T-helper 17 cell (primary cell): ENCODE measurements at places on chromosomes 2 and 18.

- no peak for DNase-seq
These were observed 536 bp downstream of the ELP2 start for GRCh38 chr18:36130039-36130831.

- DNase-seq = peak; percentile 4
These were observed 16.4 kb upstream of the HNMT start for GRCh38 chr2:137947728-137948336.

DNA sequence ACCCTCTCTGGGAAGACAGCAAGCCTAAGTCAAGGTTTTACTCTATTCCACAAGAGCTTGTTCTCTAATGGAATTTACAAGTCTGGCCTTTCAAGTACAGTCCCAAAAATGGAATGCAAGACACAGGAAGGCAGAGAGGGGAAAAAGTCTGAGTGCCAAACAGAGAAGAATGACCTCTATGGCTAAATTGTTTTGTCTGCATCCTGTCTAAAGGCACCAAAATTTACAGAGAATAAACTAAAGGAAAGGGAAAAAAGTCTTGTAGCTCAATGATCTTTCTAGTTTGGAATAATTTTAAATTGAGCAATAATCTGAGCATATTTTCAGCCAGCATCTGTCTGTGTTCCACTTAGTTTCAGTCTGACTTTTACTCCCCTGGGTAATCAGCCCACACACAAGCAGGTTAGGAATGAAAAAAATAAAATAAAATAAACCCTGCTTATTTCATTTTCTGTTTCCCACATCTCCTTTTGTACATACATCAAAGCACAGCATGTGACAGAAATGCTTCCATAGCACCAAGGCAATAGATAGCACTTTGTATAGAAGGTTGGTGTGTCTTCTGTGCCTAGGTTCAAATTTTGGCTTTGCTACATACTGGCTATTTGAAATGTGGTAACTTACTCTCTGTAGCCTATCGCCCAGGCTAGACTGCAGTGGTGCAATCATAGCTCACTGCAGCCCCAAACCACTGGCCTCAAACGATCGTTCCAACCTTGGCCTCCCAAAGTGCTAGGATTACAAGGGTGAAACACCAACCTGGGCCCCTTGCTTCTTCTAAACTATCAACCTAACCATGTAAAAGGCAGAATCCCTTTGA, 105.1 kb downstream of the SLC8A1 start:
- no peak for DNase-seq

GRCh38 chr2:45984896-45985473, 312.2 kb upstream of the EPAS1 start:
- no peak for DNase-seq

GRCh38 chr2:38526195-38526594, 76.5 kb downstream of the HNRNPLL start:
- no peak for DNase-seq

- no peak for DNase-seq
These were observed 15.8 kb downstream of the C18orf63 start for GRCh38 chr18:74331404-74331803.

- no peak for DNase-seq
These were observed 805 bp upstream of the TNFRSF11A start for GRCh38 chr18:62324181-62324828.

GRCh38 chr2:171668183-171668582, 19.1 kb upstream of the DYNC1I2 start:
- no peak for DNase-seq

DNA sequence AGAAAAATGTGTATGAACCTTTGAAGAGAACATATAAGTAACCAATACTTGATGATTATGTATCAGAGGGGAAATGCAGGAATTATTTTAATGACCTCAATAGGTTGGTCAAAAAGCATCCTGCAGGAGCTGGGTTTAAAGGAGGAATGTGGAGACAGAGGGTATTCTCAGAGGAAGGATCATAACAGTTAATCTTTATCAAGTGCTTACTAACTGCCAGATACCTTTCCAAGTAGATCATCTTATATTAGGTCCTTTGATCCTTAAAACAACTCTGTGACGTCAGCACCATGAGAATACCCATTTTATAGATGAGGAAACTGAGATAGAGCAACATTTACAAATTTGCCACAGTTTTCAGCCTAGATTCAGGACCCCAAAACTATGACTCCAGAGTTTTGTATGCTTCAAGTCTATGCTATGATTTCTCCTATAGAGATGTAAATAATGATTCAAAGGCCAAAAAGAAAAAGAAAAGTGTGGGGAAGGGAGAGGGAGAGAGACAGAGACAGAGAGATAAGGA, 3.0 kb downstream of the RFTN2 start:
- DNase-seq = no peak

DNA sequence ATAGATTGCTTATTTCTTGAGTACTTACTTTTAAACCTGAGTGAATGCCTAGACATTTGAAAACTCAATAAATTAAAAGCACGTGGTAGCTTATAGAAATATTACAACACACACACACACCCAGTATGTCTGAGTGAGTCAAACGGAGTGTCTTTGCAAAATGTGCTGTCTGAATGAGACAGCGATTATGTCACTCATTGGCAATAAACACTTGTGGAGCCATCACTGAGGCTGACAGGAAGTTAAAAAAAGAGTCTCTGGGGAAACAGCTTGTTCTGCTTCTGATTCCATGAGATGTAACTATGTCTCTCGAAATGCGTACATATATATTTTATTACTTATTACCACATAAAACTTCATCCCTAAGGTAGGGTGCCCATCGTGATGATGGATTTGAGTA, 22.3 kb upstream of the VPS4B start:
- no peak for DNase-seq

- no peak for DNase-seq
These were observed 31.6 kb downstream of the EPB41L3 start for GRCh38 chr18:5512176-5512575.

GRCh38 chr2:203648273-203648672, 58.2 kb upstream of the CD28 start:
- DNase-seq = no peak

DNA sequence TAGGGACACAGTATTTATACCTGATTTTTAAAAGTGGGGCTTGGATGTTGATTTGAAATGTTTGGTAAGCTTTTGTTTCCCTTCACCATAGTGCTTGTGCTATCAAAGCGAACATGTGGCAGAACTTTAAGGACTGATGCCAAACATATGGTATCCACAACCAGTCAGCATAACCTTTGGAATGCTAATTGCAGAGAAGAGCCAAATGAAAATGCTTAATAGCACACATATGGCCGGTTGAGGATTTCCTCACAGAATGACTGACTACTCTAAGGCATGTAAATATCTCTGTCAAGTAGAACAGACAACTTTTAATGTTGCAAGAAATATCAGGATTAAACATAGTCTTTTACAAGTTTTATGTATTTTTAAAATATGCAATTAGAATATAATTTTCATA, 120.9 kb upstream of the COL3A1 start:
- DNase-seq = no peak

DNA sequence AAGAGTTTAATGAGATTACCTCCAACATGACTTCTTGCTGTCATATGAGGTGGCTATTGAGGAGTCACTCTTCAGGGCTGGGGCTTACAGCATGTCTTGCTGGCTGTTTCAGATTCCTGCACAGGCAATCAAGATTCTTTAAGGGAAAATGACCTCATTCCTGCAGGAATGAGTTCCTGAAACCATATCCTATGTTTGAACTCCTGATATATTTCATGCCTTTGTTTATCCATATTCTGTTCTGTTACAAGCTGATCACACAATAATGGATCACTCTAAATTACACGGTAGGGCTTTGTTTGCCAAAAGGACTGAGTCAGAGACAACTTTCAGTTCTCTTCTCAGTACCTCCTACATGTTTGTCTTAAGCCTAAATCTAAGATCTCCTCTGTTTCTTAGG, 879.8 kb upstream of the PIK3C3 start:
- DNase-seq = no peak

DNA sequence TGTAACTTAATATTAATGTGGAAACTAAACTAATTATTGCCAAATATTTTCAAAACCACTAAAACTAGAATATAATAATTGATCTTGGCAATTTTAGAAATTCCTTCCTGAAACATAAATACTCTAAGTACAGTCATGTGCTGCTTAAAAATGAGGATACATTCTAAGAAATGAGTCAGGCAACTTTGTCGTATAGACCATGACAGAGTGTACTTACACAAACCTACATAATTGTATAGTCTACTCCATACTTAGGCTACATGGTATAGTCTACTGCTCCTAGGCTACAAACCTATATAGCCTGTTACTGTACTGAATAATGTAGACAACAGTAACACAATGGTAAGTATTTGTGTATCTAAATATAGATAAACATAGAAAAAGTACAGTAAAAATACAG, 27.6 kb downstream of the FEZ2 start:
- DNase-seq = no peak

DNA sequence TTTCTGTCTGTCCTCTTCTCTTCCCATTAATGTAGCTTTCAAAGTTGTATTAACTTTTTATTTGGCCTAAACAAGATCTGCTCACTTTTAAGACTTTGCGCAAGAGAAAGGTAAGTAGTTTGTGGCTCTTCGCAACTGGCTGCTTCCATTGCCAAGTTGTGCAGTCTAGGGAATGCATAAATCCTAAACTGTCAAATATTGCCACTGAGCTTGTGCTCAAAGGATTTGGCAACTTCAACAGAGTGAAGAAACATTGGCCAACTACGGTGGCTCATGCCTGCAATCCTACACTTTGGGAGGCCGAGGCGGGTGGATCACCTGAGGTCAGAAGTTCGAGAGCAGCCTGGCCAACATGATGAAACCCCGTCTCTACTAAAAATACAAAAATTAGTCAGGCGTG, 826.4 kb downstream of the EPHA4 start:
- no peak for DNase-seq

- DNase-seq = no peak
These were observed 236.8 kb downstream of the NCKAP5 start for GRCh38 chr2:133331436-133331835.

- DNase-seq = no peak
These were observed 679 bp downstream of the TSGA10 start for GRCh38 chr2:99153921-99154604.

GRCh38 chr18:50862401-50862800, 16.5 kb upstream of the ME2 start:
- no peak for DNase-seq

DNA sequence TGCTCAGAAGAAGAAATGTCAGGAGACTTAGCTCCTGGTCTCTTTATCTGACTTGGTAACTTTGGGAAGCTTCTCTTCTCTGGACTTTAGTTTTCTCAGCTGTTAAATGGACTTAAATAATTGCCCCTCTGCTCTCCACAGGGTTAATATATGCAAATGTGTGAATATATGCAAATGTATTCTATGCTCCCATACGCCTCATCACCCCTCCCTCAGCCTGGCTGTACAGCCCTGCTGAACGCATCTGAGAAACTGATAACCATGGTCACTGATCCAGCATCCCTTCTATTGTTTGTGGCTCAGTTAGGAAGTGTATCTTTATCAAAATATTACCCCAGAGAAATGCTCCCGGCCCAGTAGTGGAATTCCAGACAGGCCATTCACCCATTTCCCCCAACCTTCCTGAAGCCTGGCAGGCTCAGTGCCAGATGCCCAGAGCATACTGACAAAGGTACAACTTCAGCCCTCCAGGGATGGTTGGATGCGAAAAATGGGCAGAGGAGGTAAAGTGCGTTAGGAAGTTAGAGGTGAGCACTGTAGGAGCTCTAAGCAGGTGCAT, 103.4 kb downstream of the DYSF start:
- no peak for DNase-seq

GRCh38 chr2:194166818-194167217, 1490.2 kb upstream of the SLC39A10 start:
- DNase-seq = no peak

DNA sequence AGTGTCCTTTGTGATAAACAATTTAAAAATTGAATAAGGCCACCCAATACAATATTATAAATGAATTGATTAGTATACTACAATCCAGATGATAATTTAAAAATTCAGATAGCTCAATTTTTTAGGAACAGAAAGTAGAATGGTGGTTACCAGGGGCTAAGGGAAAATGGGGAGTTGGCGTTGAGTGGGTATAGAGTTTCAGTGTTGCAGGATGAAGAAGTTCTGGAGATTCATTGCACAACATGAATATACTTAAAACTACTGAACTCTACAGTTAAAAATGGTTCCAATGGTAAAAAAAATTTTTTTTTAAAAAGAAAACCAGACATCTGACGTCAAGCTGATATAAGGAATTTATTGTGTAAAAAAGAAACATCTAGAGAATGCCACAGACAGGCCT, 20.9 kb downstream of the SLC39A6 start:
- DNase-seq = no peak

DNA sequence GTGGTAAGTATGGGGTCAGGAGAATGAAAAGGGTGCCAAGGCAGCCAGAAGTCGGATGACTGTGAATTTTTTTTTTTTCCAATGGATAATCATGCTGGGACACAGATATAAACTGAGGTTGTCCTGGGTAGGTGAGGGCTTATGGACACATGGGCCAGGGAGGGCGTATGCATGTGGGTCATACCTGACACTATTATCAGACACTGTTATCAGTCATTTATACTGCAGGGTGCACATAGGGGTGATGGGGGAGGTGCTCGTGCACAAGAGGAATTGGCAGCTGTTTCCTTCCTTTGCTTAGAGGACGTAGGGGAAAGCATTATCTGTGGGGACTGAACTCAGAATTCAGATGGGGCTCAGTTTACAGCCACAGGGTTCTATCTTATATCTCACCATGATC, 10.1 kb downstream of the CTIF start:
- no peak for DNase-seq

- DNase-seq = no peak
These were observed 40.3 kb downstream of the LHCGR start for GRCh38 chr2:48715042-48715899.

- DNase-seq = no peak
These were observed 24.6 kb downstream of the SOWAHC start for GRCh38 chr2:109638795-109639194.

- no peak for DNase-seq
These were observed 172.3 kb downstream of the ICOS start for GRCh38 chr2:204108781-204109295.

- no peak for DNase-seq
These were observed 83.8 kb upstream of the SERTAD2 start for GRCh38 chr2:64737547-64737946.

GRCh38 chr18:48228301-48228715, 180.9 kb downstream of the ZBTB7C start:
- no peak for DNase-seq

GRCh38 chr2:69253611-69254301, 133.3 kb downstream of the GFPT1 start:
- DNase-seq = no peak

GRCh38 chr18:23668731-23669130, 6.0 kb upstream of the ANKRD29 start:
- DNase-seq = no peak

DNA sequence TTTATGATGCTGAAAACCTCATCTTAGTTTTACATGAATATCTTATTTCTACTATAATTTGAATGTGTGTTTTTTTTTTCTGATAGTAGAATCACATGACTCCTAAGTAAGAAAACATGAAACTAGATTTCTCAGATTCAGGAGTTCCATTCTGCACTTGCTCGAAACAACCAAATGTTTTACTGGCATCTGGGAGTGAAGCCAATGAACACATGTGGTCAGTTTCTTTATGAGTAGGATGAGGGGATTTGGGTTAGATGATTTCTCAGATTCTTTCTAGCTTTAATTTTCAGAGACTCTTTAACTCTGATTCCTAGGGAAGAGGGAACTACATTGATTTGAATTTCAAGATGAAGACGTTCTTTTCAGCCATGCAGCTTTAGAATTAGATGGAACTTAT, 225.0 kb upstream of the NT5C1B start:
- no peak for DNase-seq

- no peak for DNase-seq
These were observed 911.4 kb upstream of the ZEB2 start for GRCh38 chr2:145431181-145431951.

- no peak for DNase-seq
These were observed 63.5 kb downstream of the MYOM1 start for GRCh38 chr18:3156325-3156640.

- DNase-seq = no peak
These were observed 21.5 kb upstream of the BIN1 start for GRCh38 chr2:127128445-127128904.
